ENCODE measurements at places on chromosomes 2 and 18. TPM values are rescaled to one million over a fixed set of nuclear protein-coding genes. Genes with fewer than 3 reads are reported as not detected.

Gene STARD6
- not detected for total RNA-seq

DNA sequence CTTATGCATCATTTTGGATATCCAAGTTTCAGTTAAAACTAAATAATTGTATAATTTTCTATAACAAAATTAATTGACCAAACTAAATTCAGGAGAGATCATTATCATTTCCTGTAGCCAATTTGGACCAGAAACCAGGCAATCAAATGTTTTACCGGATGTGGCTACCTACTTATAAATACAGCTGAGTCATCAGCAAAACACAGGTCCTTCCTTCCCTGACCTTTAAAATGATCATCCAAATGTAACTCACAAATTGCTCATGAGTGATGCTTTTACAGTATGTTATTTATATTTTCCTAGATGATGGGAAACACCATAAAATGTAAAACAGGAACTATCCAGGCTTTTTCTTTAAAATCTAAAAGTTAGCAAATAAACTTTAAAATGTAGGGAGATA, 133.7 kb downstream of the CBLN2 start:
- H3K4me3 ChIP-seq = no peak overlapping the region
- no peaks in the 10 kb centered on the region for H3K27me3 ChIP-seq
- no peak overlapping the region for H3K27ac ChIP-seq
- no peak for DNase-seq

Gene CD8B2
- total RNA-seq = 0.09 TPM

GRCh38 chr2:70994699-70995425, at the start of gene TEX261:
TEX261 (minus strand) TSS chr2:70994873; CDS start chr2:70994757, 116 bp downstream.
- no peaks in the 10 kb centered on the region for H3K4me1 ChIP-seq
- H3K27me3 ChIP-seq = no peaks in the 10 kb centered on the region
- DNase-seq = peak; percentile 93
- H3K4me3 ChIP-seq = peak within 1 kb of the TSS; percentile 84
- no peak within 1 kb of the TSS for H3K27ac ChIP-seq

DNA sequence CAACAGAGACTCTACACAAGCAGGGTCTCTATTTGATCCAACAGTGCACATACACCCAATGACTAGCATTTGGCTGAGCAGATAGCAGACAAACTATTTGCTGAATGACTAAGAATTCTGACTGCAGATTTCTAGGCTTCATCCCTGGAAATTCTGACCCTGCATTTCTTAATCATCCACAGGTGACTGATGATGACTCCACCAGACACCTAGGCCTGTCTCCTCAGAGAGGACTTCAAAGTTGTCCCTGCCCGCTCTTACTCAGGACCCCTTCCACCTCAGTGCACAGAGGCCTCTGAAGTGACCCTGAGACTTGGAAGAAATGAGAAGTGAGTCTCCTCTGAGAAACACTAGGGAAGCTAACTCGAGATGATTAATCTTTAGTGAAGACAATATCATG, 51.3 kb downstream of the SEPTIN10 start:
- H3K36me3 ChIP-seq = peaks cover 3% of the 10 kb centered on the region
- H3K4me3 ChIP-seq = no peak overlapping the region
- H3K27me3 ChIP-seq = no peaks in the 10 kb centered on the region
- no peaks in the 10 kb centered on the region for H3K4me1 ChIP-seq

DNA sequence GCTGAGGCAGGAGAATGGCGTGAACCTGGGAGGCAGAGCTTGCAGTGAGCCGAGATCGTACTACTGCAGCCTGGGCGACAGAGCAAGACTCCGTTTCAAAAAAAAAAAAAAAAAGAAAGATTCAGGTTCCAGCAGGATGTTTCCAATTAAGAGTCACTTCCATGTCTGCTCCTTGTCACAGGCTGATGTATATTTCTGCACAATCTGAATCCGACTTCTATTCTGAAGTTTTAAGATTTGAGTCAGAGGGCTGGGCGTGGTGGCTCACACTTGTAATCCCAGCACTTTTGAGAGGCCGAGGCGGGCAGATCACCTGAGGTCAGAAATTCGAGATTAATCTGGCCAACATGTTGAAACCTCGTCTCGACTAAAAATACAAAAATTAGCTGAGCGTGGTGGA, 24.7 kb downstream of the SNRPD1 start:
- no peak overlapping the region for H3K4me3 ChIP-seq
- no peak overlapping the region for H3K27ac ChIP-seq
- no peak for DNase-seq
- H3K27me3 ChIP-seq = no peaks in the 10 kb centered on the region
- H3K36me3 ChIP-seq = no peaks in the 10 kb centered on the region
